ENCODE measurements at places on chromosomes 3 and 15. TPM values are rescaled to one million over a fixed set of nuclear protein-coding genes. Genes with fewer than 3 reads are reported as not detected.

DNA sequence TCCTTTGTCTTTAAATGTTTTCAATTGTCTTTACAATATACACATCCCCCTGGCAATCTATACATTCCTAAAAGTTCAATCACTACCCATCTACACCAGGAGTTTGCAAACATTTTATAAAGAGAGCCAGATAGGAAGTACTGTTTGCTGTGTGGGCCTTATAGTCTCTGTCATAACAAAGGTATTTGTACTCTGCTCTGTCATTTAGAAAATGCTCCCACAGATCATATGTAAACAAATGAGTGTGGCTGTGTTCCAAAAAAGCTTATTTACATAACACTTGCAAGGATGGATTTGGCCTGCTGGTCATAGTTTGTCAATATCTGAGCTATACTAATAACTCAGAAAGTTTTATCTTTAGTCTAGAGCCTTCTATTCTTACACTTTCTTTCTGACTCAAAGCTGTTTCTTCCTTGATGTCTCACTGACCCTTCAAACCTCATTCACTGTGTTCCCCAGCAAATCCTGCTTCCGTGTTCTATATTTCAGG lies 511.9 kb downstream of the GBE1 start:
- DNase-seq, result no peak

GRCh38 chr3:46671541-46672348 lies 21.7 kb downstream of the ALS2CL start:
- DNase-seq, result no peak

- no peak for DNase-seq
Observed at GRCh38 chr3:44954962-44955361, 21.0 kb downstream of the ZDHHC3 start.

DNA sequence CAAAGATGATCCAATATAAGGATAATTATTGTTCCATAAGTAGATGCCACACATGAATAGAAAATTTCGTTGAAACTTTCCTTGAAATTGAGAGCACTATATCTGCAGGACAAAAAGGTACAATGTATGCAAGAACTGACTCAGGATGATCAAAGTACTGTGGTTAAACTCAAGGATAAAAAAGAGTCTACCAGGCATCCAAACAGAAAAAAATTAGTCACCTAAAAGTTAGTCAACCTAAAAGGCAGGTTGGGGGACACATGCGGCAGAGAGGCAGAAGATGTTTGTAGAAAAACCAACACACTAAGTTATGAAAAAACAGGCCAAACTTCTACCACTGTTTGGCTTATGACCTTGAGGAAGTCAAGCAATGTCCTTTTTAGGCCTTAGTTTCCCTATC lies 68.7 kb downstream of the GSK3B start:
- no peak for DNase-seq

GRCh38 chr15:33654860-33655259 lies 313.4 kb upstream of the CHRM5 start:
- DNase-seq, result peak; percentile 12

GRCh38 chr3:146646261-146646660 lies 41.1 kb upstream of the PLSCR5 start:
- DNase-seq, result no peak

RARRES1 gene
- not detected for polyA plus RNA-seq

Measured in muscle of arm (tissue), 14 donors.